ENCODE measurements at places on chromosomes 12 and 14.

GRCh38 chr12:112419297-112420133 lies 768 bp downstream of the PTPN11 start:
- DNase-seq: peak; percentile 10

DNA sequence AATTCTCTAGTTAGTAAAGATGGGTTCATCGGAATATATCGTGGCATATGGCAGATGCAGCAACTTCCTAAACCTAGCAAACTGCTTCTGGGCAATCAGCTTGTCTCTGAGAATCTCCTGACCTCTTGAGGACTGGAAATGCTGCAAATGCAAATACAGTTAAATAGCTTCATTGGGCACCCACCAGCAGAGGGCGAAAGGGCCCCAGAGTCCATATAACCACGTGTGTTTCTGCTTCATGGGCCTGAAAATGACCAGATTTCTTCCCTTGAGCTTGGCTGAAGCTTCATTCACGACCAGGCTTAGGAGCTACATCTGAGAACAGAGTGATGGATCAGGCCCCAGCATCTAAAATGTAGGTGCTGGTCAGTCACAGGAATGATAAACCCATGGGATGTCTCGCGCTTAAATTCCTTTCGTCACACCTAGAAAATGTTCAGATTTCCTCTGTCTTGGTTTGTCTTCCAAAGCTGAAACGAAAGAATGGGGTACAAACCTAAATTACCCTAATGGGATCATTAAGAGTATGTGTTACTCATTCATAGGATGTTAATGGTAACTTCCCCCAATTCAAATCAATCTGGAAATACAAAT lies 1482.5 kb upstream of the TMEM132C start:
- DNase-seq: no peak

- DNase-seq: no peak
Observed at GRCh38 chr14:62006116-62006731, 244.0 kb downstream of the SNAPC1 start.

- no peak for DNase-seq
Observed at GRCh38 chr12:48021485-48022179, 17.4 kb upstream of the COL2A1 start.

DNA sequence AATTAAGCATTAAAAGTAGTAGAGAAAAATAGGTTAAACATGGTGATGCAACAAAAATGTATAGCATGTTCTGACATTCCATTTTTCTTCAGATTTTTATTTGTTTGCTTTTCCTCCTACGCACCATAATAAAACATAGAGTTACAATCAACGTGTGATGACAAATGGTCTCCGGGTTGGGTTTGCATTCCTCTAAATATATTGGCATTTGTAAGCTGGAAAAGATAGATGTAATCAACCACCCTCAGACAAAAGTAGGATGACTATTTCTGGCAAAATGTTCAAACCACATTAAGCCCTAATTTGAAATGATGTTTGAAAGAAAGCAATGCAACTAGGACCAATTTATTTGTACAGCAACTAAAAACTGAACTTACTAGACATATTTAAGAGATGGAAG lies 58.4 kb downstream of the SLC25A21 start:
- DNase-seq: no peak

- no peak for DNase-seq
Observed at GRCh38 chr14:70789361-70789760, 20.0 kb downstream of the MAP3K9 start.

GRCh38 chr12:50188875-50189575 lies 21.9 kb upstream of the CERS5 start:
- DNase-seq: no peak

DNA sequence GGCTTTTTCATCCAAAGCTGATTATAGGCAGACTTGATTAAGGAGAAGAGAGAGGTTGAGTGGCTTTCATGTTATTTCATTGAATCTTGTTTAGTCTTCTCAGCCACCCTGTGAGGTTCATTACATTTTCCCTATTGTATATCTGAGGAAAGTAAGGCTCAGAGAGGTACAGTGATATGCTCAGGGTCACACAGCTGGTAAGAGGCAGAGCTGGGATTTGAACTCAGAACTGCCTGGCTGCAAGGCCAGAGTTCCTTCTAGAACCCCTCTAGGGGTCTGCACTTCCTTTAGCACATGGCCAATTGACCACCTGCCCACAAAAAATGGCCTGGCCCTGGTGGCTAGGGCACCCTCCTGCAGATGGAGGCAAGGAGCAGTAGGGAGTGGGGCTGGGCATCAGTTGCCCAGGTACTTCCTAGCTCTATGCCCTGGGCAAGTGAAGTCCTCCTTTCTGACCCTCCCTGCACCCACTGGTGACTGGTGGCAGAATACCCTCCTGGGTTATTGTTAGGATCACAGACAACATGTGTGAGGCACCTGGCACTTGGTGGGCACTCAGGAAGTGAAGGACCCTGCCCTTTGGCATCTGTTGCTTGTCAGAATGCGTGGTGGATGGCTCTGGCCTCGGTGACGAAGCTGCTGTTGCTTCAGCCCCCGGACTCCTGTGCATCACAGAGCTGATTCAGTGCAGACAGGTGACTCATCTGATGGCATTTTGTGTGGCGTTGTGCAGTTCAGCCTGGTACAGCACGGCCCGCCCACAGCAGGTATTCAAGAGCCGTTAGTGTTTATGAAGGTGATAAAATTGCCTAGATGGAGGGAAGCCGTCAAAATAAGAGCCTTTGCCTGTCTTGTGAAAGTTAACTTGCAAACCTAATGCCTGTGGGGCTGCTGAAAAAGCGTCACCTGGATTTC lies 115.8 kb downstream of the SLC25A47 start:
- DNase-seq: no peak

- DNase-seq: no peak
Observed at GRCh38 chr14:75660238-75660629, 442 bp downstream of the ERG28 start.

- no peak for DNase-seq
Observed at GRCh38 chr14:33704481-33704880, 246.4 kb downstream of the EGLN3 start.

- no peak for DNase-seq
Observed at GRCh38 chr12:68767191-68767590, 21.2 kb downstream of the SLC35E3 start.

- DNase-seq: no peak
Observed at GRCh38 chr12:77592836-77593235, 237.9 kb upstream of the NAV3 start.

DNA sequence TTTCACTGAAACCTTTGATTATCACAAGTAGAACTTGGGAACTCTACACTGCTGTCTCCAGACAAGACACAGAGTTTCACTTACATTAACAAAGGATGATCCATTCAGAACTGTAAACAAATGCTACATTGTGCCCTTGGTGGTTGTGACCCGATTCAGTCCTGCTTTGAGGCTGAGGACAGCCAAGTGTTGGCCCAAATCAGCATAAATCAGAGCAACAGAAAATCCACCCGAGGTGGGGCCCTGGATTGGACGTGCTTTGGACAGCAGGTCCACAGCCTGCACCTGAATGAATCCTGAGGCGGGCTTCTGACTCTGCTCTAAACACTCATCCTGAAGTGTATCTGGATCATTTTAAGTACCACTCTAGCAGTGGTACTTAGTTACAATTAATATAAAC lies 68.8 kb downstream of the PPP2R5C start:
- DNase-seq: no peak

GRCh38 chr14:24032727-24033418 lies 18.9 kb upstream of the CARMIL3 start:
- no peak for DNase-seq

DNA sequence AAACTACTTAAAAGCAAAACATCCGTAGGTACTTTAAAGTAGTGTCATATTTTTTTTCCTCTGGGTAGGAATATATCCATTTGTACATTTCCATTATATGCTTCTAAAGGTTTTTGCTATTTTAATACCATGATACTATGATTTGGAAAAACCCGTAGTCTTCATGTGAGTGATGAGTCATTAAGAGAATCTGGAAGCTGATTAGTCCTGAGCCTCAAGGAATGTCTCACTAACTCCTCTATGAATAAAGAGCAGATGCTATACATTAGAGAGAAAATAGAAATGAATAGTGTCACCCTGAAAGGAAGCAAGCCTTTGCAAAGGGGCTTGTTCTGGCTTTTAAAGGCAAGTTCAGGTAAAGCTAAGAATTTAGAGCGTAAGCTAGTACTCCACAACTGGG lies 432.1 kb downstream of the CCDC91 start:
- DNase-seq: no peak
